ENCODE measurements at places on chromosomes 7 and 10. TPM values are rescaled to one million over a fixed set of nuclear protein-coding genes. Genes with fewer than 3 reads are reported as not detected.

TET1 gene
- total RNA-seq, result 3.1 TPM

MSMB gene
- total RNA-seq, result 15.8 TPM

HOXA5 gene
- total RNA-seq, result 0.81 TPM

SH3PXD2A gene
- 62.3 TPM for total RNA-seq

HERC4 gene
- 40.7 TPM for total RNA-seq

ANKRD2 gene
- total RNA-seq, result 2.3 TPM

NACAD gene
- 4.9 TPM for total RNA-seq

DNA sequence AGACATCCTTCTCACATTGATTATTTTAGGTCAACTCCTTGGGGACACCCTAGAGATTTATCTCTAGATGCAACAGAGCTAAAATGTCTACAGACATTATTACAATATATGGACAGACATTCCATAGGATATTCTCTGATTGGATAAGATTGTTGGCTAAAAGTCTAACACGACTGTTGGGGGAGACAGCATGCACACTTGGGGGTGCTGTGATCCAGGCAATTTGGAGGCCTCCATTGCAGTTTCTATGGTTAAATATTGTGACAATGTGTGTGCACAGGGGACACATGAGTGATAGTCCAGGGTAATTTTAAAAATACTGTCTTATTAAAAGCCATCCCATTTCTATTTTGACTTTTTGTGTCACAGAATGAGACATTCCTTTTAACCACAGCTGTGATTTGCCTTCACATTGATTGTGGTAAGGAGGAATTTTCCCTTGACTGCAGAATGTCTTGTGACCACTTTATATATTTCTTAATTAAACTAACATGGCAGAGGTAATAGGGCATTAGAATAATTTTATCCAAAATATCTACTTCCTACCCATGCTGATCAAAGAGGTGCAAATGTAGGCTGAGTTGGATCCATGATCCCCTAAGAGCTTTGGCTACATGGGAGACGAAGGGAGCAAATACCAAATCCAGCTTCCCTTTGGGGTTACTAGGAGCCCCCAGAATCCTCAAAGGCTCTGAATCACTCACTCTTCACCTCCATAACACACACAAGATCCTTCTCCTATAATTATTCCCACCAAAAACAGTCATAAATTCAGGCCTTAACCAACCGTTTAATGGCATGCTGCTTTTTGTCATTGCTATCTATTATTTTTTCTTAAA lies 7.3 kb downstream of the TFPI2 start:
- DNase-seq, result no peak

DNA sequence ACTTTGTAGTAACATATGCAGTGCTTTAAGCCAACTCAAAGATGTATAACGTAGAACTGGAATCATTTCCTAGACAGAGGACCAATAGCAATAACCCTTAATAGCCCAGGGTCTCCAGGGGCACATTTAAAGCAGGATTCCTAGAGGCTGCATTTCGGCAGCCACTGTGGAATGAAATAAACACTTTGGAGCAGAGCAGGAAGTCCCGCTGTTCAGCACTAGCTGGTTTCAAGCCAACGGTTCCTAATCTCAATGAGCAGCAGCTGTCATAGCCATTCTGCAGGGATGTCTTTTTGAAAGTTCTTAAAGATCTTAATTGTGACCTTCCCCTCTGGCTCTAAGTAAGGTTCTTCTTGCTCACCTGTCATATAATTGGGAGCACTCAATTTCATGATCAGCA lies 18.4 kb upstream of the MACROH2A2 start:
- no peak for DNase-seq

DNA sequence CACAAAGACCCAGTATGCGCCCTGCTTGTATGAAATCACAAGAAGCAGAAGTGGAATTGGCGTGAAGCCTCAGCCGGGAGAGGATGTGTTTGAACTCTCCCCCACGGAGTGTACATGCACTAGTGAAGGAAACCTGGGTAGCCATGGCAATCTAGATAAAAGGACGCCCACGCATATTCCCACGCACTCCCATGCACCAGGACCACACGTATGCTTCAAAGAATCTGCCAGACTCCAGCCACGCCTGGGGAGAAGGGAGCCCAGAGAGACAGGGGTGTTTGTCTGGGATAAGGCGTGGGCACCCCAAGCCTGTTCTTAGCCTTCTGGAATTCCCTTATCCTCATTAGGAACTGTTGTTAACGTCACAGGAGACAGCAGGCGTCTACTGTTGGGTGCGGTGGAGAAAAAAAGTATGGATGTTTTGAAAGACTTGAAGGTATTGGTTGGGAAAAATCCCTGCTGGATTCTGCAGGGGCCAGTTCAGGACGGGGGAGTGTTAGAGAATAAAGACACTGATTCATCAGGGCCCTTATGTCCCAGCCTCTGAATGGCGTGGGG lies 28.9 kb upstream of the ECHDC3 start:
- no peak for DNase-seq

GRCh38 chr10:33241351-33241750 lies 93.1 kb downstream of the NRP1 start:
- DNase-seq, result no peak

- DNase-seq, result no peak
Observed at GRCh38 chr10:50635286-50635685, 11.5 kb upstream of the SGMS1 start.

- DNase-seq, result no peak
Observed at GRCh38 chr7:134014935-134015334, 112.2 kb upstream of the LRGUK start.

DNA sequence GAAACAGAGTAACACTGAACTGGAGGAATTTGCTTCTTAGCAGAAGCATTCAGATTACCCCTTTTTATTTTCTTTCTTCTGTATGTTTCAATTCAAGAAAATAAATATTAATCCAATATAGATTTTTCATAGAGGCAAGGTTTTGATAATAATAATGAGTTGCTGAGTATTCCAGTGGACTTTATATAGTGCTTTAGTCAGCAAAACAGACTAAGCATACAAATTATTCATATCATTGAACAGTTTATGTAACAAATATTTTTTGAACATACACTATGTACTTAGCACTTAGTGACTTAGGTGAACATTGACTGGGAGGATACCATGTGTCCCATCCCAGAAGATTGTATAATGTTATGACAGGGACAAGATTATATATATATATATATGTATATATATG lies 32.0 kb downstream of the PPP1R9A start:
- no peak for DNase-seq

DNA sequence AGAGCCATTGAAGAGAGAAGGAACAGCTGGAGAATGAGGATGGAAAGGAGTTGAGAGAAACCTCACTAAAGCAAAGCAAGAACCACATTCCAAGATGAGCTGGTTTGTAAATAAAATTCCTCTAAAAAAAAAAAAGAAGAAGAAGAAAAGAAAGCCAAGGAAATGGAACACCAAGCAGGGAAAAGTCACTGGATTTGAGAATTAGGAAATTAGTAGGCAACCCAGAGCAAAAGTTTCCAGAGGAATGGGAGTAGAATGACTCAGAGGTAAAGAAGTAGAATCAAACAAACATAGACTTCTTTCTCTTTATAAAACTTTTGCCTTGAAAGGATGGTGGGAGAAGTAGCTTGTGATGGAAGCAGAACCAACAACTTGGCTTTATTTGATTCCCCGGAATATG lies 3.9 kb downstream of the CH25H start:
- DNase-seq, result no peak
